ENCODE measurements at places on chromosomes 16 and 17.

GRCh38 chr17:15237106-15237425 is 28.1 kb downstream of the PMP22 start:
- DNase-seq: no peak

DNA sequence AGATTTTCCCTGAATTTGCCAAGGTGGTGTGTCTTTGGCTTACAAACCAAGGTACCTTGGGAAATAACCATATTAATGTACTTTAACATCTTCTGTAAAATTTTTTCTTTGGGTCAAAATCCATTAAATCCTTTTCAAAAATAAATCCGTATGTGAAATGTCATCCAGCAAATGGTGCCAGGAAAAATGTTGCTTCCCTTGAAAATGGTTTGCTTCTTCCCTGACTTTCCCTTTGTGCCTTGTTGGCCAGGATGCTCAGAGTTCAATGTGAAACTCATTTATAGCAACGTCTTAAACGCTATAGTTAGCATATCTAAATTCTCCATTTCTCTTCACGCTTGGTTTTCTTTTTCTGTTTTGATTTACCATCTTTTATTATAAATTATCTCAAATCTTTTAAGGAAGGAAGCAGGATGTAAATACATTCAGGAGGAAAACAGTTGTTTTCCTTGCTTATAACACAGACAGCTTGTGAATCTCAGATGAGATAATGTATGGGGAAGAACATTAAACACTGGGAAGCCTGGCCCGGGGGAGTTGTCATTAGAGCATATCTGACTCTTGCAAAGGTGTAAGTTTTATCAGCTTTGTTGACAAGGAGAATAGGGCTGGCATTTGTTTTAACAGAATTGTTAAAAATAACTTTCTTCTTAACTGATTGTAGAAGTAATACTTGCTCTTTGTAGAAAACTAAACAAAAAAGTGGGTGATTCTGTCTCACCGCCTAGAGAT is 42.1 kb downstream of the GPRC5B start:
- DNase-seq: no peak

- DNase-seq: no peak
Observed at GRCh38 chr17:76048025-76048605, 21.0 kb upstream of the EVPL start.

- no peak for DNase-seq
Observed at GRCh38 chr16:7513429-7513828, 180.8 kb downstream of the RBFOX1 start.

DNA sequence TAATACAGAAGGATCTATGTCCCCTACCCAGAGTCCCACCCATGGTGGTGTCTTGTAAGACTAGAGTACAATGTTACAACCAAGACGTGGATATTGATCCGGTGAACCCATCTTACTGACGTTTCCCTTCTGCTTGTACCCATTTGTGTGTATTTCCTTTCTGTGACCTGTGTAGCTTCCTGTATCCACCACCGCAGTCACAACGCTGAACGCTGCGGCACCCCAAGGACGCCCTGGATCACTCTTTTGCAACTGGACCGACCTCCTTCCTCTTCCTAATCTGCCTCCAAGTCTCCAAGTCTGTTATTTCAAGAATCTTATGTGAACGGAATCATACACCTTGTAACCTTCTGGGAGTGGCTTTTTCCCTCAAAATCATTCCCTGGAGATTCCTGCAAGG is 33.5 kb upstream of the CBX4 start:
- no peak for DNase-seq

GRCh38 chr16:50334106-50334975 is 34.4 kb downstream of the BRD7 start:
- DNase-seq: no peak

GRCh38 chr17:67466251-67466796 is 89.2 kb downstream of the PITPNC1 start:
- no peak for DNase-seq

- no peak for DNase-seq
Observed at GRCh38 chr17:27871407-27871806, 21.8 kb downstream of the LYRM9 start.

DNA sequence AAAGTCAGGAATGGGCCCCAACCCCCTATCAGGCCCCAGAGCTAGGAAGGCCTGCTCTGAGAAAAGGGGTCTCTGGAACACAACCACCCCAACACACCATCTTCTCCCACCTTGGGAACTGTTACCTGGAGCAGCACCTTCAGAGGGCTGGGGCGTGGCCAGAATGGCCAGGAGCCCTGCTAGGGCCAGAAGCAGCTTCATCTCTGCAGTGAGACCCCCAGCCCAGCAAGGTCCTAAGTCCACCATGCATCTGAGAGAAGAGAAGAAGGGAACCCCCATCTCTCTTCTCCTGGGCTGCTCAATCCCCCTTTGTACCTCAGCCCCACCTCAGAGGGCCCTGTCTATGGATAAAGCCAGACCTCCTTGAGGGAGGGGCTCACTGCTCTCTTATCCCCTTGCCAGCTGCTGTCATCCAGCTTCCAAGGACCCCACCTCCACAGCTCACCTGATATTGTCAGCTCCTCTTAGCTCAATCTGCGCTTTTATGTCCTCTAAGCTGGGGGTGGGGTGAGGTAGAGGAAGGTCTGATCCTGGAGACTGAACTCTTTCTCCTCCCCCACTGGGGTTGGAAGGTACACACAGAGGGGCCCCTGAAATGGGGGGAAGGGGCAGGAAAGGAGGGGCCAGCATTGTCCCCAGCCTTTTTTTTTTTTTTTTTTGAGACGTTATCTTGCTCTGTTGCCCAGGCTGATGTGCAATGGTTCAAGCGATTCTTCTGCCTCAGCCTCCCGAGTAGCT is at the start of gene MPO:
TSS of gene MPO (minus strand) at position 456 of the 738 bp plus-strand sequence. CDS start at position 279, 177 bp downstream.
- DNase-seq: no peak

- no peak for DNase-seq
Observed at GRCh38 chr16:15827709-15828343, 29.0 kb downstream of the MYH11 start.

DNA sequence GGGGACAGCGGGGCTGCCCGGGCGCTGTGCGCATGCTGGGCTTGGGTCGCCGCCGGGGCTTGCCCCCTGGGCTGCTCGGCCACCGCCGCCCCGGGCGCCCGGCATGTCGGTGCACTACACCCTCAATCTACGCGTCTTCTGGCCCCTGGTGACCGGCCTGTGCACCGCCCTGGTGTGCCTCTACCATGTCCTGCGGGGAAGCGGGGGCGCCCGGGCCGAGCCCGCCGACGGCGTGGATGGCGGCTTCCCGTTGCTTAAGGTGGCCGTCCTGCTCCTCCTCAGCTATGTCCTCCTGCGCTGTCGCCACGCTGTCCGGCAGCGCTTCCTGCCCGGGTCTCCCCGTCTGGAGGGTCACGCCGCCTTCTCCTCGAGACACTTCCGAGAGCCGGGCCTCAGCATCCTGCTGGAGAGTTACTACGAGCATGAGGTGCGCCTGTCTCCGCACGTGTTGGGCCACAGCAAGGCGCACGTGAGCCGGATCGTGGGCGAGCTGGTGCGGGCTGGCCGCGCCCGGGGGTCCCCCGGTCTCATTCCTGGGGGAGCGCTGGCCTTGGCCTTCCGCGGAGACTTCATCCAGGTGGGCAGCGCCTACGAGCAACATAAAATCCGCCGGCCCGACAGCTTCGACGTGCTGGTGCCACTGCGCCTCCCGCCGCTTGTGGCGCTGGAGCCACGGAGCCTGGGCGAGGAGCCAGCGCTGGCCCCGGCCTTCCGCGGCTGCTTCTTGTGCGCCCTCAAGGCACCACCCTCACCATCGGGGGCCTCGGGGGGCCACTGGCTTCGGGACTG is 789 bp downstream of the ITPRIPL2 start:
- peak; percentile 25 for DNase-seq
